Cardiac muscle cell (in vitro differentiated cells and primary cell): ENCODE measurements at places on chromosomes 4 and X. TPM values are rescaled to one million over a fixed set of nuclear protein-coding genes. Genes with fewer than 3 reads are reported as not detected.

CABS1 gene
- total RNA-seq, result not detected in 2 replicates

PPARGC1A gene
- total RNA-seq, result 23.9 and 42.3 TPM in 2 replicates

DNA sequence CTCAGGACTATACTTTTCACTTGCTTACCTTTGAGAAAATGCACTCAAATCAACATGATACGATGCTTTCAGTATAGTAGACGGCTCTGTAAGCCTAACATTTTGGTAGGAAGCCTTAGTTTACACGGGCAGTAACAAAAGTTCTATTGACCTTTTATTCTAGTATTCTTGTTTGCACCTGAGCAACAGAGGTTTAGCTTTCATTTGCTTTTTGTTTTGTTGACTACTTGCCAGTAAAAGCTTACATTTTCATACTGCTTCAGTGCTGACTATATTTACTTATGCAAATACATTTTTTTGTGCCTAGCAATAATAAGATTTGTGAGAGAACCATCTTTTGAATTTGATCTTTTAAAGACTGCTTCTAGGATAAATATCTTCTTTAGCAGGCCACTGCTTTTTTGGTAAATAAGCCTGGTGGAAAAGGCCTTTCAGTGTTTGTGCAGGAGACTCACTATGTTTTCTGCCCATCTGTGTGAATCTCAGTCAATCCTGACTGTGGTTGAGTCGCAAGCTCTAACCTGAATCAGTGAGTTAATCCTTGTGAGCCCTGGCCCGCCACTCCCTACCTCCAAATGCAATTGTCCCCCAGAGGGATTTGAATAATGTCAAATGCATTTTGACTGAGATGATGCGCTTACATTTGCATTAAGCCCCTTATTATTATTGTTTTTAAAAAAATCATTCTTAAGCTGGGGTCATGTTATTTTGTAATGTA is 21.9 kb downstream of the FHIP1A start:
- DNase-seq, result no peak

DNA sequence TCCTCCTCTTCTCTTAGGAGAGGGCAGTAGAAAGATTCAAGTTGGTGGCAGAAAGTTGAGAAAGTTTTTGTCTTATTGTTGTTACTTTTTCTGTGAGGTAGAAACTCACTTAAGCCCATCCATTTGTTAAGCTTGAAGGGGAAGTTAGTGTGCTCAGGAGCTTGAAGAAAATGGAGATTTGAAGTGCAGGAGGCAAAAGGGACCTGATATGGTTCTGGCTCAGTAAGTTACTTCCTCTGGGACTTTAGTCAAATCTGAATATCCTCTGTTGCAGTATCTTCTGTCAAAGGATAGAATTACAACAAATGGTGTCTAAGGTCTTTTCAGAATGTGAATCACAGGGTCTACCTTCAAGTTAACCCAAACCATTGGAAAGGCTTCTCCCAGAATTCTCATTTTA is 46.2 kb downstream of the CXCL13 start:
- no peak for DNase-seq

HDAC8 gene
- total RNA-seq, result 21.9 and 36.6 TPM in 2 replicates

FGF13 gene
- total RNA-seq, result 23.7 and 26.4 TPM in 2 replicates
